Stimulated activated CD4-positive, alpha-beta T cell treated with anti-CD3 and anti-CD28 coated beads, Interleukin-1b, Interleukin-23, amount 100 ng/mL, for 1 hour (primary cell): ENCODE measurements at places on chromosomes 6 and 20.

- no peak for DNase-seq
These were observed 53.7 kb downstream of the SMOC2 start for GRCh38 chr6:168494726-168495125.

- DNase-seq = peak; percentile 84
These were observed at the start of the genes C6orf52 and PAK1IP1 for GRCh38 chr6:10694302-10695085. Gene C6orf52 (minus strand): TSS chr6:10694616. CDS start chr6:10687550, 7,066 bp downstream. Gene PAK1IP1 (plus strand): TSS chr6:10694972. CDS start chr6:10694986, 14 bp downstream.

DNA sequence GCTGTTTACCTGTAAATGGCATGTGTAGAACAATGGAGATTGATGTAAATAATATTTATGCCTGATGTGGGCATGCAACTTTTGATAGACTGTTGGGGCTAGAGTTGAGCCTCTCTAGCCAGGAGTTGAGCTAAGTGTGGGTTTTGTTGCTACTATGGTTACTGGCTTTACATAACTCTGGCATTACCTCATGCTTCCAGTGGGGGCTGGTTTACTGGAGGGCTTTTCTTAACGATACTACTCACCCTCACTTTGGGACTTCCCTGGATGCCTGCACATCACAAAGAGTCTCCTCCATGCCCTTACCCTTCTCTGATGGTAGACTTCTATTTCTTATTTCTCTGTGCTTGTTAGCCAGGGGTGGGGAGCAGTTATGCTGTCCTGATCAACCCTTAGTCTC lies 524.6 kb upstream of the CDH4 start:
- DNase-seq = no peak

GRCh38 chr6:97866616-97867015 lies 583.6 kb upstream of the MMS22L start:
- no peak for DNase-seq

DNA sequence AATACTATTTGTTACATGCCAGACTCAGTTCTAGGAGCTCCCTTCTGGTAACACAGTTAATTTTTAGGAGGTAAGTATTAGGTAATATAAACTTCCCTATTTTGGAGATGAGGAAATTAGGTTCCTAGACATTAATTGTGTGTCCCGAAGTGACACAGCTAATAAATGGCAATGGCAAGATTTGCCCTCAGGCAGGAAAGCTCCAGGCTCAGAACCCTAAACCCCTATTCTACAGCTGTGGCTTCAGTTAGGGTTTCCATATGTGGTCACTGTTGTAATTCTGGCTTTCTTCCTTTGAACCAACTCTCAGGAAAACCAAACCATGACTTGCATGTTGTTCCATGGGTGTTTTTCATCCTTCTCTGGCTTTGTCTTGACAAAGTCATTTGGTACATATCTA lies 188.2 kb downstream of the PLCB1 start:
- DNase-seq = no peak

- DNase-seq = no peak
These were observed 499.0 kb upstream of the RNF217 start for GRCh38 chr6:124463271-124463670.

- DNase-seq = no peak
These were observed 312.1 kb downstream of the GMDS start for GRCh38 chr6:1933292-1933691.

DNA sequence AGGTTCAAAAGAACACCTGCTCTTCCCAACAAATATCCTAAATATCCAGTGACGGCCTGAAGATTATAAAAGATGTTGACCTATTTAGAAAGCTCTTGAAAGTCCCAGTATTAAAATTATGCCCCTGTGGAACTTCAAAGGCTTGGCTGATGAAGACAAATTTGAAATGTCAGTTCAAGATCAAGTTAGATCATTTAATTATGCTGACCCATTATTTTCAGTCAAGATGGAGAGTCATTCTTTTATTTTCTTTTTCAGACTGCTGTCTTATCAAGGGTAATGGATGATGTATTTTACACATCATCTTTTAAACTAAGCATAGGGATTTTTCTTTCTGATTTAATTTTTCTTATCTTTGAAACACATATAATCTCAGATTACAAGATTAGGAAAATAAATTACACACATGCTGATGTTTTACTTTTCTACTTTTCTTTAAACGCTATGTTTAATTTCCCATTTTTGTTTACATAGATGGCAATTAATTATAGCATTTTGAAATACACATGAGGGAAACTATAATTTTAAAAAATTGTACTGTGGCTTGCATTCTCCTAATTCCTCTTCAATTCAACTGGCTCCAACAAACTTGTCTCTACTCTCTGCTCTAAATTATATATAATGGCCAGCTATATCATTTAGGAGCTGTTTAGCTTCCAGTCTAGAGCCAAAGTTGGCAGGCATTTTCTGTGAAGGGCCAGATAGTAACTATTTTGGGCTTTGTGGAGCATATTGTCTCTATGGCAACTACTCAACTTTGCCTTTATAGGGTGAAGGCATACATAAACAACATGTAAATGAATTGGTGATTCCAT lies 123.7 kb downstream of the RCAN2 start:
- no peak for DNase-seq

GRCh38 chr6:163412801-163413344 lies 1.6 kb upstream of the QKI start:
- DNase-seq = no peak

DNA sequence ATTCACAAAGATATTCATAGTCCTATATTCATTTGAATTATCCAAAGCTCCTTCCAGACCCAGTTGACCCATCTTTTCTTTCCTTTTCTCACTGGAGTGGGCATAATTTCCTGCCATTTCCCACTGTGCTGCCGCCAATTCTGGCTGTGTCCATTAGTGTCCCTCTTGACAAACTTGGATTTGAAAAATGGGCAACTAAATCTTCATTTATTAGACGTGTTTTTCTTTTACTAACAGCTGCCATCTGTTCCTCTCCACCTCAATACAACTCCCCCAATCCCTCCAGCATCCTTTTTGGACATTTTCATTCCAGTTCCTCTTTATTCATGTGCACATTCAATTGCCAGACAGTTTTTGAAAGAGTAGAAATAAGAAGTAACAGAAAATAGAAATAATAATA lies 90.5 kb downstream of the PCSK2 start:
- no peak for DNase-seq

- DNase-seq = no peak
These were observed 5.9 kb downstream of the CMTR1 start for GRCh38 chr6:37438930-37439329.

GRCh38 chr6:157985378-157986155 lies 3.9 kb downstream of the SYNJ2 start:
- DNase-seq = no peak

GRCh38 chr6:35317483-35318195 lies 20.0 kb downstream of the DEF6 start:
- no peak for DNase-seq

GRCh38 chr6:136657666-136658065 lies 107.4 kb upstream of the MAP7 start:
- no peak for DNase-seq

DNA sequence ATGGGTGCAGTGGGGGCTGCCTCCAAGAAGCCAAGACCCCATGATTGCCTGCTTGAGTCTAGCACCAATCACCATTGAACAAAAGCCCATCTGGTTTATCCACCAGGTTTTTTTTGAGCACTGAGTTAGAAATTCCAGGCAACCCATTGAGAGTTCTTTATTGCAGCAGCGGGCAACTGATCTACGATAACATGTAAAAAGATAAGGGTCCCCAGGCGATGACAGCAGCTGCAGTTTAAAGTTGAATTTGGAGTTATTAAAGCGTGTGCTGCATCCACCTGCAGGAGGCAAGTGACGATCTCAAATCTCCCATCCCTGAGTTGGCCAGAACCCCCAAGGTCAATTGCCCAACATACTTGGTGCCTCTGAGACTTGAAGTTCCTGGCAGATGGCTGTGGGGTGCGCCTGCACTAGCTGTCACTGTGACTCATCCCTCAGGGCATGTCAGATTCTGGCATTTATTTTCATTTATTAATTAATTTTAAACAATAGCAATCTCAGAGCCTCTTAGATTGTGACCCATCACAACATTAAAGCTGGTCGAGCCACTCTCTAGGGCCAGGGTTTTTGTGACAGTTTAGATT lies 290.4 kb upstream of the SULF2 start:
- DNase-seq = no peak

DNA sequence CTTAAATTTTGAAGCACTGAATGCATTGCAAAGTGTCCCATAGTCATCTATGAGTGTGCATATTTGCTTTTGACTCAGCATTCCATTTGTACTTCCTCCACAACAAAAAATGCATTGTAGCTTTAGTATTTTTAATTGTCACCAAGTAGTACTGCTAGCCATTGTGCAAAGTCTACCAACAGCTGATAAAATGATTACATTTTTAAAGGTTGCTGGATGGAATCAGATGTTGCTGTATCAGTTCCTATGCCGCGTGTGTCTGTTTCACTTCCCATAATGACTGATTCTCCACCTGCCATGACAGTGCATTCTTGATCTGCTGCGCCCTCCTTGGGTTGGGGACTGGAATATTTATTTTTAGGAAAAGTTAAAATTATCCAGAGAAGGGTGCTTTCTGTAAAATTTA lies 41.2 kb downstream of the SLX4IP start:
- DNase-seq = no peak

- DNase-seq = no peak
These were observed 70.2 kb upstream of the ENPP5 start for GRCh38 chr6:46240866-46241565.

DNA sequence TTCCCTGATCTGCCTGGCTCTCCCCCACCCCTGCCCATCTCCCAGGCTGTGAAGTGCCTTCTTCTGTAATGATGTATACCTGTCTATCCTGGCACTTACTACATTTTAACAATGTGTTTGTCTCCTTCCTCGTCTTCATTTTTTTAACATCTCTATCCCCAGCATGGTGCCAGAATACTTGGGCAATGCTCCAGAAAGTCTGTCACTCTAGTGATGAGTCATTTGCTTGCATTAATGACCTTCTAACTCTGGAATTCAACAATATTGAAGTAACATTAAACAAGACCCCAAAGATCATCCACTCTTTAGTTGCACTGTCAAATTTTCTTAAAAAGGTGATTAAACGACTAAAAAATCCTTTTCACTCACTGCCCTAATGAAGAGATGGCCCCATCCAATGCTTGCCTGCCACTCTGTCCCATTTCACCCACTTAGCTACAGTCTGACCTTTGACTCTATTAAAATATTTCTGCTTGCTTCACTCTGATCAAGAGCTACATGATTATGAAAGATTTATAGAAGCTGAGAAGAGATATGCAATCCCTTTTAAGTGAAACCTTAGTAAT lies 7.7 kb upstream of the KLHL31 start:
- no peak for DNase-seq

- DNase-seq = no peak
These were observed 5.3 kb upstream of the RAET1L start for GRCh38 chr6:150030611-150031010.

- no peak for DNase-seq
These were observed 30.9 kb upstream of the OCSTAMP start for GRCh38 chr20:46581391-46581790.

DNA sequence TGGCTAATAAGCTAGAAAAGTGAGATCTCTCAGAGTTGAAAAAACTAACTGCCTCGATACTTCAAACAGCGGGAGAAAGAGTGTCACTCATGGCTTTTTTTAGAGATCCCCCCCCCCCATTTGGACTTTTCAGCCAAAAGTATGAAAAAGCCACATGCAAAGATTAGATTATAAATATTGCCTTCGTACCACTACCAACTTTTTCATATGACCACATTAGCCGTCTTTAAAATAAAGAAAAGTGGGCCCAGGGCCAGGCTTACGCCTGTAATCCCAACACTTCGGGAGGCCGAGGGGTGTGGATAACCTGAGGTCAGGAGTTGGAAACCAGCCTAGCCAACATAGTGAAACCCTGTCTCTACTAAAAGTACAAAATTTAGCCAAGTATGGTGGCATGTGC lies 4.4 kb downstream of the PGK2 start:
- no peak for DNase-seq

- DNase-seq = no peak
These were observed 104.2 kb downstream of the SYCP2 start for GRCh38 chr20:59829054-59829785.

GRCh38 chr6:43669922-43670622 lies 17.5 kb downstream of the MRPS18A start:
- no peak for DNase-seq

DNA sequence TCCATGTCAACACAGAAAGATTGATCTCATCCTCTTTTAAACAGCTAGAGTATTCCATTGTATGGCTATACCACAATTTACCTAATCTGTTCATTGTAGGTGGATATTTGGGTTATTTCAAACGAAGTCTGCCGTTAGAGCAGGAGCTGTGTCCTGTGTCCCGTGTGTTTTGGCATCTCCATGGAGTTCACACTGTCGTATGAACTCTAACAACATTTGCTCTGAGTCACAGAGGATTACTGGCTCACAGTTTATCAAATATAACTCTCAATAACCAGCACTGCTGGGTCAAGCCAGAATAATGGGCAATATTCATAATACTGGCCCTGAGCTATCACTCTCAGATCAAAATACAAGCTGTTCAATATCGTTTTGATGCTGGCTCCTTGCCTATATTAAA lies 16.4 kb downstream of the TRAM2 start:
- no peak for DNase-seq

GRCh38 chr6:164195278-164195941 lies 780.9 kb downstream of the QKI start:
- no peak for DNase-seq

GRCh38 chr6:36232172-36232571 lies 35.6 kb downstream of the BRPF3 start:
- DNase-seq = no peak

DNA sequence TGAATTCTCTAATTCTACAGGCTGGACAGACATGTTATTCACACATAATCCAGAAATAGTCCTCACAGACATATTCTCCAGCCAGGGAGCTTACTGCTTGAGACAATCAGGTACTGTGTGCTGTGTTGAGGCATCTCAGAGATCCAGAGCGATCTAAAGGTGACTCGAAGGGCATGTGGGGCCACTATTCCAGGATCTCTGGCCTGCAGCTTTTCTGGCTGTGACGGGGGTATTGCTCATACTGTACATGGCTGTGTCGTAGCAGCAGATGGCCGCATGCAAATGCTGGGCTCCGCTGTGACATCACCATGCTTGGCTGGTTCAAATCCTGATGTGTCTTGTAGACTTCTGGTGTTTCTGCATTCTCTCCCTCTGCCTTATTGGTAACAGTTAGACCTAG lies 37.8 kb downstream of the CD109 start:
- no peak for DNase-seq

DNA sequence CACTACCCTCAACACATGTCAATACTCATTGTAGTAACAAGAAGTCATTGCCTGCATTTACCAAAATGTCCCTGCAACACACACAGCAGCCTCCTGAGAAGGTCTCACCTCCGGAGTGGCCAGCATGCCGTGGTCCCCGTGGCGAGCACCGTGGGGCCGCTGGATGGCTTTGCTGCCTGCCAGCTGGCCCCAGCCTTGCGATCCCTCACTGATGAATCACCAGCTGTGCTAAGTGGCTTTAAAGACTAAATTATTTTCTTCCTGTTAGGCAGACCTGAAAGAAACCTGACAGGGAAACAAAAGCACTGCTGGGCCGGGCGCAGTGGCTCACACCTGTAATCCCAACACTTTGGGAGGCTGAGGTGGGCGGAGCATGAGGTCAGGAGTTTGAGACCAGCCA lies 306.7 kb downstream of the CDH4 start:
- DNase-seq = no peak

DNA sequence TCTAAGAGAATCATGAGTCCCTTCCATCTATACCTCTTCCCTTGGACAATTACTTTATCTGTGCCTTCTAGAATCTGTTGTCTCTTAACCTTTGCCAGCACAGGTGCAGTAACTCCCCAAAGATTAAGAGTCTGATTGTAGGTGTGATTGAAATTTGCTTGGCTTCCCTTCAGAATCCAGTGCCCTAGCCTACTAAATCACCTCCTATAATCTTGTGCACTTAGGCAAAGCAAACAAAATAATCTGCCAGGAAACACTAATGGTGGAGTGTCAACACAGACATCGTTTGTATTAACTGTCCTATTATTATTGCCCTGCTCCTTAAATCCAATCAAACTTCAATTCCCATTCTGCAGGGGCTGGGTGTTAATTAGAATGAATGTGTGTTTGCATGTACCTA lies 28.0 kb downstream of the ID4 start:
- no peak for DNase-seq
